Germinal center (tissue), 1 donor: ENCODE measurements at places on chromosomes 6 and 20.

DNA sequence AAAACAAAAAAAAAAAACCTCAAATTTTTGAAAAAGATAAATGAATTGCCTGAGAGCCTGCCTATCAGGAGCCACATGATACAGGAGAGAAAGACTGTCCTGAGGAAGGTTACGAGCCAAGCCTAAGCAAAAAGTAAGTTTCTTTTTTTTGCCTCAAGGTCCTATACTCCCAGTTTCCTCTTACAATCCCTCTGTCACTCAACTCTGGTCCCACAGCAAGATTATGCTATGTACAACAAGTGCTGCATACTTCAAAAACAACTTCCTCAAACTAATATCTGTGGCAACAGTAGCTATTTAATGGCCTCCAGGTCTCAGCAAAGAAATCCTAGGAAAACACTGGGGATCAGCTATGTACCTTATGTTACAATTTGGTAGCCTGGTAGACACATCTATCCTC, 46.8 kb downstream of the PLN start:
- no peak for DNase-seq

DNA sequence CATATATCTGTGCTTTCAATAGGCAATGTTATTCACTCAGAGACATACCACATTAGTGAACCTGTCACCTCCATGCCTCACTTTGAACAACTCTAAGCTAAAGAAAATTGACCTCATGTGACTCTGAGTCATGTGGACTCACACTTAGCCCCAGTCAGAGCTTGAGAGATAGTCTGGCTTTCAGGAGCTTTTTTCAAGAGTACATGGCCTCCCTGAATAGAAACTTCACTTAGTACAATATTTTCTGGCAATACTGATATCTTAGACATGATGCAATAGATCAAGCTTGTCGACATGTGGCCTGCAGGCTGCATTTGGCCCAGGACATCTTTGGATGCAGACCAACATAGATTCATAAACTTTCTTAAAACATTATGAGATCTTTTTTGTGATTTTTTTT, 8.5 kb downstream of the SPTLC3 start:
- no peak for DNase-seq

DNA sequence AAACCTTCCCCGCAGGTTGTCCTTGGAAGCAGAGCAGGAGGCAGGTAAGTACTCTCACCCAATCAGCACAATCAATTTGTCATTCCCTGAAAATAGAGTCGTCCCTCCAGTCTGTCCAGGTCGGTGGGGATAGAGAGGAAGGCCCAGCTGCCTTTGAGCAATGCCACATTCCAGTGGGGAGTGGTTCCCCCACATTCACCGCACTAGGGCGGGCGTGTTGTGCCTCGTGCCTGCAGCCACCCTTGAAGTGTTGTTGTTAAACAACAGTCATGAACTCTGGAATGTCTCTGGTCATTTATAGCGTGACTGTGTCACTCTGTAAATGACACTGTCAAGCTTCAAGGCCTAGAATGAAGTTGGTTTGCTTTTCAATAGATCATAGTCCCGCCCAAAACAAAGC, 33.4 kb downstream of the PRDM1 start:
- no peak for DNase-seq

DNA sequence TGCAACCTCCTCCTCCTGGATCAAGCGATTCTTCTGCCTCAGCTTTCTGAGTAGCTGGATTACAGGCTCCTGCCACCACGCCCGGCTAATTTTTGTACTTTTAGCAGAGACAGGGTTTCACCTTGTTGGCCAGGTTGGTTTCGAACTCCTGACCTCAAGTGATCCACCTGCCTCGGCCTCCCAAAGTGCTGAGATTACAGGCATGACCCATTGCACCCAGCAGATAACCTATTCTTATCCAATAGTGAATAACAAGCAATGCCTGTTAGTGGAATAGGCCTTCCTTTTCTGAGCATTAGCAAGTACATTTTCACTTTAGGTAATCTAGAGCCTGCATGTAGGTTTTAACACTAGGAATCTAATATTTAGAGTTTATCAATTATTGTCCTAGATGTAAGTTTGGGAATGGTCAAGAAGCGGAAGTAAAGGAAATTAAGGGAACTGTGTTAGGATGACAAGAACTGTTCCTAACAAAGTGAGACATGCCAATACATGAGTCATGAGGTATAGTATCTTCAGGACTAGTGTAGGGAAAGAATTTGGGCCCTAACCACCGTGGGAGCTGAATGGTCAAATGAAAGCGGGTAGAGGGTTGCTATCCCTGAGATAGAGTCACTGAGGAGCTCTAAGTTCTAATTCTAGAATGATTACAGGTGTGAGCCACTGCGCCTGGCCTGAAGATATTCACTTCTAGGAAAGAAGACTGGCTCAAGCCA, 15.0 kb downstream of the BLTP3A start:
- DNase-seq, result no peak

GRCh38 chr20:59300333-59301081, at the start of gene EDN3:
Gene EDN3, plus strand, starts transcription at chr20:59300611. Its CDS starts 202 bp downstream, at chr20:59300813.
- no peak for DNase-seq

DNA sequence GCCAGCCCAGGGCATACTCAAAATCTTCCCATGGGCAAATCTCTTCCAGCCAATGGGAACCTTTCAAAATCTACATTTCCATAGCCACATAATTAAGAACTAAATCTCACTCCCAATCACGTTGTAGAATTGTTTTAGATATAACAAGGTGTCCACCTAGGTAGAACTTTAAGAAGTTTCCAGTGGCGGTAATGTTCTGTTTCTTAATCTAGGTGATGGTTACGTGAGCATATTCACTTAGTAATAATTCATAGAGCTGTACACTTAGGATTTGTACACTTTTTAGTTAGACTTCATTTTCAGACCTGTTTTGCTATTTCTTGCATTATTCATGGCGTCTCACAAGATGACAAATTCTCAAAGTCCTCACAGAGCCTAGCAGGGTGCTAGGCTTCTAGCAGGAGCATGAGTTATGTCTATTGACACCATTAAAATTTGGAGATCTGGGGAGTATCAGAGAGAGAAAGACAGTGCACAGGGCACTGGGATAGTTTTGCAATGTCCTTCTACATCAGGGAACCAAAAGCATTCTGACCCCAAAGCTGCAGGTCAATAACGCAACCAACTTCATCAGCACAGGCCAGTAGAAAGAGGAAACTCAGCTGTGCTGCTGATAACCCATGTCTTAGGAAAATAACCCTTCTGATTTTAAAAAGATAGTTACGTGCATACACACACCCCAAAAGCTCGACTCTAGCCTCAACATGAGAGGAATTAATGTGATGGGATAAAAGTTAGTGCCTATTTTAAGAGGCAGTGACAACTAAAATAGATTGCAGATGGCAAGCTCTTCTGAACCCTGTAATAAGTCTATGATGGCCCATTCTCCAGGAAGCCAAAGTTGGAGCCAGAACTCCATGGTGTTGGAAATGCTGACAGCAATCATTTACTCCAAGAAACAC, 518.1 kb upstream of the JARID2 start:
- DNase-seq, result no peak

DNA sequence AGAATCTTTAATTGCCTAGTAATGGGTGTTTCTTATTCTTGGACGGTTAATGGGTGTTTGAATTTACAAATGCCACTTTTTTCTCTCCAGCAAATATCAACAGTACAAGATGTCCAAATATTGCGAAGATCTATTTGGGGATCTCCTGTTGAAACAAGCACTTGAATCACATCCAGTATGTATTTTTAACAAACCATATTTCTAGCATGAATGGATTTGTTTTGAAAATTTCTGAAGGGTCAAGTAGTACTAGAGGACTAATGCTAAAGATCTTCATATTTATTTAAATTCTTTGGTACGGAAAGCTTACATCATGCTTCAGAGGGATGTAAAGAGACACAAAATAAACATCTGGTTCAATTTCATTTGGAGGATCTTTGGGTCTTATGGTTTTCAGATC, 123.9 kb upstream of the LAMP5 start:
- no peak for DNase-seq

GRCh38 chr6:148999929-149000468, 253.2 kb downstream of the UST start:
- DNase-seq, result no peak

DNA sequence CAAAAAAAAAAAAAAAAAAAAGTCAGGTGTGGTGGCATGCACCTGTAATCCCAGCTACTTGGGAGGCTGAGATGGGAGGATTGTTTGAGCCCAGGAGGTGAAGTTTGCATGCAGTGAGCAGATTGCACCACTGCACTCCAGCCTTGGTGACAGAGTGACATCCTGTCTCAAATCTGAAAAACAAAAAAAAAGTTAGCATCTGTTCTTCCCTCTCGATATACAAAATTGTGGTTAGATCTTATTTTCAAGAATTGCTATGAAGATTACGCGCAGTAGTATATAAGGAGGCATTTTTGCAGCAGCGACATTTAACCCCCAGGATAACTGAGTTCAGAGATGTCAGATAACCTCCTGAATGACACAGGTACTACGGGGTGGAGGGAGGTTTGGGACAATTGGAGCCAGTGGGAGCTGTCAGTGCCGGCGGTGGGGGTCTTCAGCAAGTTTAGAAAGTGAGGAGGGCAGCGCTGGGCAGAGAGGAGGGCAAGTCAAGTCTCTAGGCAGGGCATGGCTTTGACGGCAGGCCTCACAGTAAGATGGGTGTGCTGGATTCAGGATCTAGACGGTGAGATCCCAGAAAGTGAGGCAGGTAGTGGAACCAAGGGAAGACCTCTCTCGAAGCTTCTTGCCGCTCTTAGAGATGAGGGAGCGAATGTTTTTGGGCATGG, 26.2 kb upstream of the MRPS18A start:
- DNase-seq, result peak; percentile 31

DNA sequence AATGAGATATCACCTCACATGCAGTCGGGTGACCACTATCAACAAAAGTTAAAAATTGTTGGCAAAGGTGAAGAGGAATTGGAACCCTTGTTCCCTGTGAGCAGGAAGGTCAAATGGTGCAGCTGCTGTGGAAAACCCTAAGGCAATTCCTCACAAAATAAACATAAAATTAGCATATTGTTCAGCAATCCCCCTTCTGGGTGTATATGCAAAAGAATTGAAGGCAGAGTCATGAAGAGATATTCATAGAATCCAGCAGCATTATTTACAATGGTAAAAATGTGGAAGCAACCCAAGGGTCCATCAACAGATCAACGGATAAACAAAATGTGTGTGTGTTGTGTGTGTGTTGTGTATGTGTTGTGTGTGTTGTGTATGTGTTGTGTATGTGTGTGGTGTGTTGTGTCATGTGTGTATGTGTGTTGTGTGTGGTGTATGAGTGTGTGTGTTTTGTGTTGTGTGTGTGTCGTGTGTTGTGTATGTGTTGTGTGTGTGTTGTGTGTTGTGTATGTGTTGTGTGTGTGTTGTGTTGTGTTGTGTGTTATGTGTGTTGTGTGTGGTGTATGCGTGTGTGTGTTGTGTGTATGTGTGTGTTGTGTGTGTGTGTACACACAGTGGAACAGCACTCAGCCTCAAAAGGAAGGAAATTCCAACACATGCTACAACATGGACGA, 245.1 kb downstream of the ERMARD start:
- no peak for DNase-seq

DNA sequence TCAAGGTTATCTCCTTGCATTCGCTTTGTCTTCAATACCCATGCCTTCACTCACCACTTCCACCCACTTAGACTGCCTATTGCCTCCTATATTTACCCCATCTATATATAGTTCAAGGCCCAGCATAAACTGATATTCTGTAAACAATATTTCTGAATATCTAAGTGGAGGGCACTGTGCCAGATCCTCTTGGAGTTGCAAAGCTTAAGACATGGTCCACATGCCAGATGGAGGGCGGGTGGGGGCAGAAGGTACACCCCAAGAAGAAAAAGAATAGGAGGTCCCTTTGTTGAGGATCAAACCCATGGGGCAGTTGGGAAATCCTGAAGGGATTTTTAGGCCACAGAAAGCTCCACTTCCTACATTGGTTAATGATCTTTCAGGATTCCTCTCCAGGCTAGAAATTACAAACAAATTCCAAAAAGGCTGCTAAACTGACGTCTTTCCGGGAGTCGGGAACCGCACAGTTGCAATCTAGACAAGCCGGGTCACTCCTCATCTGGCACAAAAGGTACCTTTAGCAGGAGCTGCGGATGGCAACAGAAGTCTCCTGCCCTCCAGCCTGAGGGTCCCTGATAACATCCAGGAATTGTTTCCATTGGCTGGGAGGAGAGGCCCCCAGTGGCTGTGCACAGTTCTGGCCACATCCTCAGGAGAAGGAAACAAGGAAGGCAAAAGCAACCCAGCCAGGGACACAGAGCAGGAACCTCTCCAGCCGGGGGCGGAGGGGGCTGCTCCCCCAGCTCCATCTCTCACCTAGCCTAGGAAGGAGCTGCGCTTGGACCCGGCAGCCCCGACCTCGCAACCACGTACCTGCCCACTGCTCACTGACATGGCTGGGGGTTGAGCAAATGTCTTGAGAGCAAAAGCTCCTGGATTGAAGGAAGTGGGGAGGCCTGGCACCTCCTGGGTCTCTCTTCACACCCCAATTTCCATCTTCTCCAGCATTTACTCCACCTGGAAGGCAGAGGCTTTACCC, 5.9 kb upstream of the LPIN3 start:
- no peak for DNase-seq

DNA sequence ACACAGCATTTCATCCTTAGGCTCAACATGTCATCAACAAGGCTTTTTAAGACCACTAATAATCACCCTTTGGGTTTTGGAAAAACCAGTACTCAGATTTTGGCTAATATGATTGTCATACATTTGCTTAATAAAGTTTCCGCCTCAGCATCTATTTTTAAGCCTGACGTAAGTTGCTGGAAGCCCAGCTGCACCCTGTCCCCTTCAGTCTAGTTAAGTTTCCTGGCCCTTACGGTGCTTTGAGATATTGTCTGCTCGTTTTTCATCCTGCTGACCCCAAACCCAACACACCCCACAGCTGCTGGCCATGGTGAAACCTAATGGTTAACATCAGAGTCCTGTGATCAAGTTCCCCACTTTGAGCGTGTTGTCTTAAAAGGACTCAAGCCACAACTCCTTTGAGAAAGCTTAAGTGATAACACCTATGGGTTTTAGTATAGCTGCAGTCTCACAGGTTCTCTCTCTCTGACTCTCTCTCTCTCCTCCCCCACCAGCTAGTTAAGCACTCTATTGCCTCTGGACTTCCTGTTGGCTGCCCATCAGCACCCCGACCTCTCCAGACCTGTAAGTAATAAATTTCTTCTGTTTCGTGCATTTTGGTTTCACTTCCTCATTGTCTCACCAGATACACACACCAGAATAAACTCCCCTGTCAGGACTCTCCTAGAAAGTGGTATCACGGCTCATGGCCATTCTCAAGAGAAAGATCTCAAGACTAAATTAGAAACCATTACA, 802.0 kb downstream of the C6orf118 start:
- no peak for DNase-seq

DNA sequence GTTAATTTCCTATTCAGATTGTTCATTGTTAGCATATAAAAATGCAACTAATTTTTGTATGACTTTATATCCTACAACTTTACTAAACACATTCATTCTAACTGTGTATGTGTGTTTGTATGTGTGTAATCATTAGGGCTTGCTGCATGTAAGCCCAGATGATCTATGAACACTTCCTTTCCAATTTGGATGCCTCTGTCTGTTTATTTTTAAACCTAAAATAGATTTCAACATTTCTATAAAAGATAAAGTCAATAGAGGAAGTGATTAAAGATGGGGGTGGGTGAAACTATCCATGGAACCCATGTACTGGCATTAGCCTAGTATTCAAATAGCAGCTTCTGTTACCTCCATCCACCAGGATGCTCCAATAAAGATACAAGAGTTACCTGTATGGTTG, 15.7 kb upstream of the AKAP12 start:
- no peak for DNase-seq
